Panc1 (cell line): ENCODE measurements at places on chromosomes 16 and 17. TPM values are rescaled to one million over a fixed set of nuclear protein-coding genes. Genes with fewer than 3 reads are reported as not detected.
A peak's percentile ranks its signal among the peaks of the same experiment; 100 is the strongest.

DNA sequence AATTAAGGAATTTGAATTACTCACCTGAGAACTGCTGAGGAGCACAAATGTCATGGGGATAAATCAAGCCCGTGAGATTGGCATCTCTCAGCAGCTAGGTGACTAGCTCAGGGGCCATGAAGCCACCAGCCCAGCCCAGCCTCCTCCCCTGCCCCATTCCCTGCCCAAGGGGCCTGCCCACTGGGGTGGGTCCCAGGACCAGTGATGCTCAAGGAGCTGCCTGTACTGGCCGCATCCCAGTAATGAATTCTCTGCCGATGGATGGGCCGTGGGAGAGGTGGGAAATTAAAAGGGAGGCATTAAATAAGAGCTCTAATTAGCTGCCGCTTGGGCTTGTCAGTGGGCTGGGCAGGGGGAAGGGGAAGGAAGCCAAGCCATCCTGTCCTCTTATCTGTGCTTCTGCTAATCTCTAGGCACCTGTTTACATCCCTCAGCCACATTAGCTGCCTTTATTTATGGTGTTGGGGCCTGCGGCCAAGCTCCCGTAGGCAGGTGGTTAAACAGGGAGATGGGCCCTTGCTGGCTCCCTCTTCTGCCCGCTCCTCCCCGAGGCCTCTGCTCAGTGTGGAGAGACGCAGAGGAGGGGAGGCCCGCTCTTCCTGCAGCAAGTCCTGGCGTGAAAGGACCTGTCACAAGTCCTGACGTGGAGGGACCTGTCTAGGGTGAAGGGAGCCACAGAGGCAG is 48.8 kb downstream of the PIPOX start:
- DNase-seq, result no peak

DNA sequence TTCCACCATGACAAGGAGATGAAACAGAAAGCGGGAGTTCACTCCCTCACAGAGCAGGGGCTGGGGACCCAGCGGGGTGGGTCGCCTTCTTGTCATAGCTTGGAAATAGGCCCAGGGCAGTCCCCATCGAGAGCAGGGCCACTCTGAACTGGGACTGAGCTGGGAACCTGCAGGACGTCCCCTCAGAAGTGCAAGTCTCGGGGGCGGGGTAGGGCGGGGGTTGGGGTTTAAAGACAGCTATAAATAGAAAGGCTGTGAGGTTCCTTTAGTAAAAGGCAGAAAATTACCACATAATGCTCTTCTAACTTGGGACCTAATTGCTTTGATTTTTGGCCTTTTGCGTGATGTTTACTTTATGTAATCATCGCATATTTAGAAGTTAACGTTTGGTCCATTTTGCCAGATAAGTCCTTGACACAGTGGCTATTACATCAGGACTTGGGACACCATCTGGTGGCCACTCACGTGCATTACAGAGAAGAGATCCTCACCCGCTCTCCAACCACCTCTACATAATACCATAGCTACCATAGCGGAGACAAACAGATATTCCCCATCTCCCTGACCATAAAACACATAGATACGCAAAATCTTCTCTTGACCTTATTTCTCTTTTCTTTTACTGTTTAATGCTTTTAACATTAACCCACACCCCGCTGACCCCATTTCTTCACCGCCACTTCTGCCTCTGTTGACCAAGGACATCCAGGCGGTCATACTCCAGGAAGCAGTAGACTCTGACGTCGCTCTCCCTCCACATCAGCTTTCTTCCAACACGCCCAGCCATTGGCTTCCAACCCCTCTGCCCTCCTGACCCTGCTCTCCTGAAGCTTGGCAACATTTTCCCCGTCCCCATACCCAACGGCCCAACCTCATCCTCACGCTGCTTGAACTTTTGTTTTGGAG is 27.5 kb upstream of the PIK3R6 start:
- no peak for DNase-seq

- DNase-seq, result no peak
Observed at GRCh38 chr17:6823011-6823442, 8.5 kb downstream of the TEKT1 start.

DNA sequence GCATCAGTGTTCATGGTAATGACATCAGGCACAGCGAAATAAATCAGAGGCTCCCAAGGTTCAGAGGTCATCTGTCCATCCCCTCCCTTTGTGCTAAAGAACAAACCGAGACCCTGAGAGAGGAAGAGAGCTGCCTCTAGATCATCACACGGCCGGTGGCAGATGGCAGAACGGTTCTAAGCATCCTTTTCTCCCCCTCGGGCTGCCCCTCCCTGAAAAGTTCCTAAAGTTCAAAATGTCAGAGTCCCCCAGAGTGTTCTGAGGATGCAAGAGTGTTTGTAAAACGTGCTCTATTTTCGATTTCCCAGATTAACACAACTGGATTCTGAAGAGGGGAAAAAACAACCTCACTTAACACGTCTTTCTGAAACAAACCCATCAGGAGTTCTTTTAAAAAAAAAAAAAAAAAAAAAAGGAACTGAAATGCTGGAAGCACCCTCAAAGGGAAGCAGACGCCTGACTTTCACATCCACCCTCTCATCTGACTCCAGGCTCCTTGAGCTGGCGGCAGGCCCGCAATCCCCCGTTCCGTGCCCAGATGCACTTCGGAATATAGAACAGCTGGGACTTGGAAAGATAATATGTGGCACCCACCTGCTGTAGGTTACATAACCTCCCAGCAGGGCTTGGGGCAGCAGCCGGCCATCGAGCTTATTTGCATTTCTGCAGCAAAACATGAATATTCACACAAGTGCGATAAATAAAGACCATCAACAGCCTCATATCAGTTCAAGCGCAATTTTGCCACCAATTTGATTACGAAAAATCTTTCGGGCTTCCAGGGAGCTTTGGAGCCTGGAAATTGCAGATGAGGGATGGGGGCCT is 115.5 kb upstream of the SMURF2 start:
- DNase-seq, result no peak

Gene ATP5PD
- 413 TPM for total RNA-seq

- no peak for DNase-seq
Observed at GRCh38 chr16:11219178-11219577, 36.8 kb downstream of the SOCS1 start.

DNA sequence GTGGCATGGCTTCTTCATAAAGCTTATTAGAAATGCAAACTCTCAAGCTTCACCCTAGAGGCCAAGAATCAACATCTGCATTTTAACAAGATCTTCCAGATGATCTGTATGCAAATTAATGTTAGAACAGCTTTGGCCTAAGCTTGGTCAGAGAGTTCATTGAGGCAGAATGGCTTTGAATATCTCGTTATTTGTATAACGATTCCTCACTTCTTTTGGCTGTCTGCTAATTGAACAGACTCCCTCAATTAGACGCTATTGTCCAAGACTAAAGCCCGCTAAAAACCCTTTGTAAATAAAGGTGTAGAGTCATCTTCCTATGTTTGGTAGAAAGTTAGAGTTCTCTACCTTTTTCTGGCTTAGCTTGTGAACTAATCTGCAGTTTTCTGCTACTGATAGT is 1453.7 kb downstream of the CDH8 start:
- no peak for DNase-seq

DNA sequence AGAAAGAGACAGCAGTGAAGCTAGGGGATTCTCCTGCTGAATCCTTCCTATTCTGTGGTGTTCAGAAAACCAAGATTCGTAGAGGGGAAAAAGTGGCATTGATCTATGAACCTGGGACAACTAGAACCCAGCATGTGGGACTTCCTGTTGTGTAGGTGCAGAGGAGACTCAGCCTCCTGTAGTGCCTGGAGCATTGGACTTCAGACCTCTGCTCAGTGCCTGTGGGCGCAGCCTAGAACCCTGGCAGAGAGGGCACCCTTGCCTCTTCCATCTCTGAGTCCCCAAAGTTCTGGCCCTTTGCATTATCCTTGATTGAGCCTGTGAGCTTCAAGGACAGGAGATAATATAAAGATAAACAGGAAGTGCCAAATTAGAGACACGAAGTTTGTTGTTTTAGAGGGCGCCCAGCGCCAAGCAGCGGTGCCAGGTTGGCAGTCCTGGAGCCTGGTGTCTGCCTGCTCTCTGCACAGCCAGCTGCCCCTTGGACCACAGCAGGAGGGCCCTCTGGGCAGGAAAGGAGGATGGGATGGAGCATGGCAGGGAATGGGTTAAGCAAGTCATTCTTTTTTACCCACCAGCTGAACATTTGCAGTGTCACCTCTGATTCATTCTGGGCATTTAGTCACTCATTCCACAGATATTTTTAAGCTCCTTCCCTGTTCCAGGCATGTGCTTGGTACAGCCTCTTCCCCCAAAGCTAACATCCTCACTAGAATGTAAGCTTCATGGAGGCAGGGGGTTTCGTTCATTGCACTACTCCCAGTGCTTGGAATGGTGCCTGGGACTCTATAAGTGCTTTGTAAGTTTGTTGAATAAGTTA is 11.9 kb upstream of the SP6 start:
- peak; percentile 41 for DNase-seq

DNA sequence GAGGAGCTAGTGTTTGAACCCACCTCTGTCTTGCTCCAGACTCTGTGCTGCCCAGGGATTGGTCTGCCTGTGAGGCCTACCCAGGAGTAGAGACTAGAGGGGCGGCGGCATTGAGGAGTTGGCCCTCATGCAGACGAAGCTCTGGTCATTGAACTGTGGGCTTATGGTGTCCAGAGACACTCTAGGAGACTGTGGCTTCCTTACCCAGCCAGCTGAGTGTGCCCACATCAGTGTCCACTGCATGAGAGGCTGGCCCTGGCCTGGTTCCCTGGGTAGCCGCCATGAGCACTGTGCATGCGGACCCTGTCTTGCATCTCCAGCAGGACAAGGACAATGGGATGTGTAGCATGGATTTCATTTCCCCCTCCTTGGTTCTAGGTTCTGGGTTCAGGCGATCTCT is 14.0 kb downstream of the SGSM2 start:
- no peak for DNase-seq

DNA sequence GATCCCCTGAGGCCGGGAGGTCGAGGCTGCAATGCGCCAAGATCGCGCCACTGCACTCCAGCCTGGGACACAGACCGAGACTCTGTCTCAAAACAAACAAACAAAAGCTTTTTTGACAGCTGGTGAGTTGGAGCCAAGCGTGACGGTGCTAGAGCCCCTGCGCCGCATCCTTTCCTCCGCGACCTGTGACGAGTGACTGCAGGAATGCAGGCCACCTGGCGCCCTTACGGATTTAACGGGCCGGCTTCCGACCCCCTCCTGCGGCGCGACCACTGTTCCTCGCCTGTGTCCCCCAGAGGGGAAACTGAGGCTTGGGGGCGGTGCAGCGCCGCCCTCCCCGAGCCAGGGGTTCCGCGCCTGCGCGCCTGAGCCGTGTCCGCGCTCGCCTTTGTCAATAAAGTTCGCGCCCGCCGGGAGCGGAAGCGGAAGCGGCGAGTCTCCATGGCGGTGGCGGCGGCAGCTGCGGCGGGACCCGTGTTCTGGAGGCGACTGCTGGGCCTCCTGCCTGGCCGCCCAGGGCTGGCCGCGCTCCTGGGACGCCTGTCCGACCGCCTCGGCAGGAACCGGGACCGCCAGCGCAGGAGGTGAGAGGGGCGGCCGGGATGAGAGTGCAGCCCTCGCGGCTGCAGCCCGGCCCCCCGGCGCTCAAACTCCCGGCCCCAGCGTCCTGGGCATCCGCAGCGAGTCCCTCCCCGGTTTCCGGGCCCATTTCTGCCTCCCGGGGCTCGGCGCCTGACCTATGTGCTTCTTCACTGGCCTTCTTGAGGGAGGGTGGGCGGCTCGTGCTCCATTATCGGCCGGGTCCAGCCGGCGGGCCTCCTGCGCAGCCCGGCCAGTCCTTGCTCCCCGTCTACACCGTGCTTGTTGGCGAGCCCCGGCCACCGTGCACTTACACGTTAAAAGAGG is at the start of gene PGS1:
PGS1 (plus strand) TSS at position 425 of the 906 bp plus-strand sequence; CDS start at position 442, 17 bp downstream.
- DNase-seq, result no peak
